ENCODE measurements at places on chromosomes 5 and 9. TPM values are rescaled to one million over a fixed set of nuclear protein-coding genes. Genes with fewer than 3 reads are reported as not detected.

The OXCT1 gene
- total RNA-seq = 24.4 TPM

The TAF11L5 gene
- not detected for total RNA-seq

DNA sequence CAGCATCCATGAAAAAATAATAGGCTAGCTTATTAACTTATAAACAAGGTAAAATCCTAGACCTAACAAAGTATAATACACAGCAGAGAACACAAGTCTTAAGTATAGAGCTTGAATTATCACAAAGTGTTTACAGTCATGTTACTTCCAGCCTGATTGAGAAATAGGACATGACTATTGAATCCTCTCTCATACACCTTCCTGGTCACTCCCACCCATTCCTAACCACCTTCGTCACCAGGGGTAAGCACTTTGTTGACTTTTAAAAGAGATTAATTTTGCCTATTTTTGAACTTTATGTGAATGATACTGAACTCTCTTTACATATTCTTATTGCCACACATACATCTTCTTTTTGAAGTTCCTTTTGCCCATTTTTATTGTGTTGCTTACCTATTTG, 325.8 kb downstream of the PJA2 start:
- no peak overlapping the region for H3K4me3 ChIP-seq

DNA sequence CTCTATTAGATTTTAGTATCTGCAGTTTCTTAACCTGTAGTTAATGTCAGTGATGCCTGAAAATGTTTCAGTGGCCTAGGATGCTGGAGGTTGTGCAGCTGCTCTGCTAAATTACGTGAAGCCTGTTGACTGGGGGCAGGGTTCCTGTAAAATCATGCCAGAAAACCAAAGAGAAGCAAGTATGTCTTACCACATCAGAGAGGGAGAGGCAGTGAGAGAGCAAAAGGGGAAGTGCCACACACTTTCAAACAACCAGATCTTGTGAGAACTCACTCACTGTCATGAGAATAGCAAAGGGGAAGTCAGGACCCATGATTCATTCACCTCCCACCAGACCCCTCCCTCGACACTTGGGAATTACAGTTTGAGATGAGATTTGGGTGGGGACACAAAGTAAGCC, 83.9 kb upstream of the CYLC2 start:
- no peaks in the 10 kb centered on the region for H3K4me1 ChIP-seq
- no peak overlapping the region for H3K4me3 ChIP-seq
- DNase-seq = no peak
- no peaks in the 10 kb centered on the region for H3K36me3 ChIP-seq

DNA sequence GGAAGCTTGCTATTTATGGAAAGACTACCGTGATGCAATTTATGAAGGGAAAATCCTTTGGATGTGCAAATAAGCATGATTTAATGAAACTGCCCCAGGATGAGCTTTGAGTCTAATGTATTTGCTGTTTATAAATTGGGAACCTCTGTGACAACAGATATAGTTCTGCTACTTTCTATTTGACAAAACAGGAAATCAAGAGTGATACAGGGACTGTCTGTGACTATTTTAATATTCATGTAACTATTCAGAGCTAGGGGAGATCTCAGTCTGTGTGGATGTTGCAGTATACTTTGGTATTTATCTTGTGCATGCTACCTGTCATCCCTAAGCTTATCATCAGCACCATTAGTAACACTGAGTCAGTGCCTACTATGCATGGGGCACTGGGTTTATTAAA, 132.1 kb downstream of the PDZD2 start:
- no peak overlapping the region for H3K27ac ChIP-seq
- H3K36me3 ChIP-seq = peaks cover 4% of the 10 kb centered on the region
- H3K4me3 ChIP-seq = no peak overlapping the region
- peaks cover 6% of the 10 kb centered on the region for H3K27me3 ChIP-seq
- no peak for DNase-seq

- no peak overlapping the region for H3K4me3 ChIP-seq
- no peak overlapping the region for H3K27ac ChIP-seq
- H3K27me3 ChIP-seq = peaks cover 16% of the 10 kb centered on the region
- H3K36me3 ChIP-seq = no peaks in the 10 kb centered on the region
- H3K4me1 ChIP-seq = peaks cover 3% of the 10 kb centered on the region
Observed at GRCh38 chr5:33969572-33970452, 14.7 kb downstream of the SLC45A2 start.

DNA sequence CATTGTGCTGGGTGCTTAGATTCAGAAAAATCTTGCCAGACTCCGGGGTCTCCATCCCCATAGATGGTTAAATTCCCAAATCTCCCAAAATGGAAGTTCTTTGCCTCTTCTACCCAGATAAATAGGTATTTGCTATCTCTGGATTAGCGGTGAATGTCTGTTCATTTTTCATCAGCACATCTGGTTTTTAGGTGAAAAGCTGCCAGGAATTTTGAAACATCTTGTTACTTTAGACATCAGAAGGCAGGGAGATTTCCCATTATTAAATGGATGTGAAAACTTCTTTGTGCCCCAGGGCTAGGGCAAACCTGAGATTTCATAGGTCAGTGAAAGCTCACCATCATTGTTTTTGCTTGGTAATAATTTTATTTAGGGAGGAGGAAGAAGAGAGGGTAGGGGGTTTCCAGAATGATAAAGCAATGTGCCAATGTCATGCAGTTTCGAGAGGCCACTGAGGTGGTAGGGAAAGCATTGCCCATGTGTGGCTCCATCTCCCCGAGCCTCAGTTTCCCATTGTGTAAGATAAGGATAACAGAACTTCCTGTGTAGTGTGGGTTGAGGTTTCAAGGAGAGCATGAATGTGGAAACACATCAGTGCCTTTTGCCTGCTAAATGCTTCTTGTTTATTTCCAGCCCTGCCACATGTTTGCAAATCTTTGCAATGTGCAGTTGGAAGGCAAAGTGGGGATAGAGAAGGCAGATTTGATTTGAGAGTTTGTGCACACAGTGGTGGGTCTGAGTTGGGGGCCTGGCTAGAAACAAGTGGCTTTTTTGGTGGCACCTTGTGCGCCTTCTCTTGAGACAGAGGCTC, 147.2 kb upstream of the KLF4 start:
- H3K36me3 ChIP-seq = peaks cover 8% of the 10 kb centered on the region
- peaks cover 33% of the 10 kb centered on the region for H3K27me3 ChIP-seq
- H3K4me1 ChIP-seq = peaks cover 10% of the 10 kb centered on the region
- no peak overlapping the region for H3K4me3 ChIP-seq
- H3K27ac ChIP-seq = no peak overlapping the region
- no peak for DNase-seq

- peak overlapping the region; percentile 96 for H3K27ac ChIP-seq
- peaks cover 2% of the 10 kb centered on the region for H3K36me3 ChIP-seq
- H3K27me3 ChIP-seq = no peaks in the 10 kb centered on the region
- H3K4me3 ChIP-seq = no peak overlapping the region
- DNase-seq = no peak
- peaks cover 49% of the 10 kb centered on the region for H3K4me1 ChIP-seq
Observed at GRCh38 chr5:96714450-96714849, 52.3 kb downstream of the CAST start.

DNA sequence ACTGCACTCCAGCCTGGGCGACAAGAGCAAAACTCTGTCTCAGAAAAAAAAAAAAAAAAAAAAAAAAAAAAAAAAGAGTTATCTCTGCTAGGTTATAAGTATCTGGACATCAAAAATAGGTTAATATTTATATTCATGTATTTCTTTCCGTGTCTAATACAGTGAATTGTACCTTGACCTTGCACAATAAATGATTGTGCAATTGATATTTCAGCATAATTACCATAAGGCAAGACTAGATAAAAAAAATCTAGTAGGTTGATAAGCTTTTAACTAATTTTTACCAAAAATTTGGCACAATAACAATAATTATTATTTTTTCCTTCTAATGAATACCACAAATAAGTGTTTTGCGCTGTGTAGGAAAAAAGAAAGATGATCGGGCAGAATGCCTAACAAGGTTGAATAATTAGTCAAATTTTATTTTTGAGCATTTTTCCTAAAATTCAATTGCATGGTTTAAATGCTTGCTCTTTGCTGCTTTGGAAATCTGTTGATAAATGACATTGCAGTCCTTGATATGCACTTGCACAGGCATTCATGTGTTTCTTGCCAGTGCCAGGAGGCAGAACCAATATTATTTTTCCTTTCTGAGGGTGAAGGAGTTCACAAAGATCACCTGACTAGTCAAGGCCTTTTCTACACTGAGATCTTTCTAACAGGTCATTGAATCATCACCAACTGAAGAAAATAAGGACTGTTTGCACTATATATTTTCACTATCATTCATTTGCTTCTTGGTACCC, 127.5 kb downstream of the ARRDC3 start:
- H3K4me3 ChIP-seq = no peak overlapping the region
- peaks cover 6% of the 10 kb centered on the region for H3K36me3 ChIP-seq

- no peak for DNase-seq
- H3K4me3 ChIP-seq = no peak overlapping the region
- H3K4me1 ChIP-seq = no peaks in the 10 kb centered on the region
- H3K27me3 ChIP-seq = peaks cover 5% of the 10 kb centered on the region
- no peak overlapping the region for H3K27ac ChIP-seq
Observed at GRCh38 chr5:69451941-69452647, 37.2 kb downstream of the MARVELD2 start.

Data from T-helper 17 cell (primary cell).